ENCODE measurements at places on chromosomes 13 and 19.

DNA sequence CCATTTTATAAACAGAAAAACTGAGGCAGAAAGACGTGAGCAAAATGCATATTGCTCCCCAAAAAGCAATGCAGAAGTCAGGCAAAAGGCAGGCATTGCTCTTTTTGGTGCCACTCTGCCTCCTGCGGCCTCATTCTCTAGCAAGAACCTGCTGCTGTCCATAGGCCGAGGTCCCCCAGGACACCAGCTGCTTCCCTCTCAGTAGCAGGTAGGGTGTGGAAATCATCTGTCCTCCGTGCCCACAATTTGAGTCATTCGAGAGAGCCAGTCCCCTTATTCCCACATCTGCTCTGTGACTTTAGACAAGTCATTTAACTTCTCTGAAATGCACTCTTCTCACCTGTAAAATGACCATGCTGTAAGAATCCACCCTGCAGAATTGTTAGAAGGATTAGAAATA is 50.0 kb downstream of the TNFRSF19 start:
- DNase-seq: no peak

DNA sequence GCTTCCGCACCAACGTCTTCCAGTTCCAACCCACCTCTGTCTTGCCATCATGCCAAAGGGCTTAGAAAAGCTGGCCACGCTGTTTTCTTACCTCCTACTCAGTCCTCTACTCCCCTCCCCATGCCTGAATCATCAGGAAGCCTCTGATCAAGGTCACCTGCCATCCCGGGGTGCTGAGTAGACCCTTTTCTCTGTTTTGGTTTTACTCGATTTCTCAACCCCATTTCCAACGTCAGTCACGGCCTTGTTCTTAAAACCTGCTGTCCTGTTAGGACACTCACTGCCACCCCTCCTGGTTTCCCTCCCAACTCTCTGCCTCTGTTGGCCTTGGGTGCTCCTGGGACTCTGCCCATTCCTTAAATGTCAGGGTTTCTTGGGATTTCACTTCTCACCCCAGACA is 350.1 kb downstream of the FOXO1 start:
- DNase-seq: no peak

GRCh38 chr13:42728507-42729180 is 52.7 kb upstream of the FAM216B start:
- no peak for DNase-seq

DNA sequence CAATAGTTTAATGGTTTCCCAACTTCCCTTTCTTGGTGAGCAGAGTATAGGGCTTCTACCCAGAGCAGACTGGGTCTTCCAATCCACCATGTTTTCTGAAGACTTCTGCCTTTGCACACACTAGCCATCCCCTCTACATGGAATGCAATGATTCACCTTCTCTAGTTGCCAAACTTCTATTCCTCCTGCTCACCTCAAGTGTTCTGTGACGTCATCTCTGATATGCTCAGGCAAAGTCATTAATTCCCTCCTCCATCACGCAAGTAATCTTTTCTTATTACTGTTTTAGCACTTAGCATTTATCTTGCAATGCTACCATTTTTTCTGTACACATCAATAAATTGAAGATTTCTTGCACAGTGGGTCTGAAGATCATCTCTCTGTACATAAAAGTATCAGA is 174.2 kb downstream of the RBM26 start:
- DNase-seq: no peak

DNA sequence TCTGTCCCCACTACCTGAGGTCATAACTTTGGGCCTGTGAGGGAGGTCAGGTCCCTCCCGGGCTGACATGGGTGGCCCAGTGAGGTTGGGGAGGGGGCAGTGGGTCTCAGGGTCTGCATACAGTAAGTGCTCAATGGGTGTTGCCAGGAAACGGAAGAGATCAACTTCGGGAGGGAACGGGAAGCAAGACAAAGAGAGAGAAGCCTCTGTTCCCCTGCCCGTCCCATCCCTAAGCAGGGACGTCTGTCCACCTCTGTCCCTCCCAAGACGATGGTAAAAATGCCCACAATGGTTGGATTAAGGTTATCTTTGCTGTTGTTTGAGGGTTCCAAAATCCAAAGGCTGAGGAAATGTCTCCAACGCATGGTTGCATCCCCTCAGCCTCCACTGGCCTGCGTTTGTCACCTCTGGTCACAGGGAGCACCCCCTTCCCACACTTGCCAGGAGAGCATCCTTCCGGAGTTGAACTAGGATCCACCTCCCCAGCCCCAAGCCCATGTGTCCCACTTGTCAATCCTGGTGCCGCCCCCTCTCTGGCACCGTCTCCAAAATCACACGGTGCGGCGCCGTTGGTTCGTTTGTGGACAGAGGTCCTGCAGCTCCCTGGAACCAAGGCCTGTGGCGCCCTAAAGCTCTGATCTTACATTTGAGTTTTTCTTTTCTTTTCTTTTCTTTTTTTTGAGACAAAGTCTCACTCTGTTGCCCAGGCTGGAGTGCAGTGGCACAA is 774 bp upstream of the HOMER3 start:
- no peak for DNase-seq

- no peak for DNase-seq
Observed at GRCh38 chr19:31294189-31294588, 55.0 kb downstream of the TSHZ3 start.

DNA sequence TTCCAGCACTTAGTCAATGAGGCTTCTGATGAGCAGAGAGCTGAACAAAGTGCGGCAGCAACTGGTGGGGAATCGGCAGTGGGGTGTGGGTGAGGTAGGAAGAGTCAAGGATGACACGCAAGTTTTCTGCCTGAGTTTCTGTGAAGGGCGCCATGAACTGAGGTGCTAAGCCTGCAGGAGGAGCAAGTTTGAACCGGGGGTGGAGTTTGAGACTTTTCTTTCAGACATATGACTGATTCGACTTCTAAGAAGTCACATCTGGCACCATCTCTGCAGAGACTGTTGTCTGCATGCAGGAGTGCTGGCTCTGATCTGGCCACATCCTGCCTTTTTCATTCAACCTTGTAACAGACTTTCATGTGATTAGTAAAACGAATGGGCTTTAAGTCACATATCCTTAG is 14.8 kb upstream of the GPI start:
- peak; percentile 43 for DNase-seq

DNA sequence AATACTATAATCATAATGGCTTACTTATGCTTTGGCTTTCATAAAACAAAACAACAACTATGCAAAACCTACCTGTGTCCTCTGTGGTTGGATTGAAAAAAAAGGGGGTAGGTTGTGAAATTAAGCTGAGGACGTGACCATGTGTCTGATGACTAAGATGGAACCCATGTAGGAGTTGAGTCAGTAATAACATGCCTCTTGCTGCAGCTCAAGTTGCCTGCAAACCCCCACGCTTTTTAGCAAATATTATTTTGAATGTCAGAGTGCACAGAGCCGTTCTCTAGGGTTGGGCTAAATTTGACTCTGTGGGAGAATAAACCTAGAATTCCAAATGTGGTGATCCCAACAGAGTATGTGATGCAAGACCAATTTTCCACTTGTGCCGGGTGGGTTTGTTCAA is 209.3 kb downstream of the KCNRG start:
- DNase-seq: no peak

- no peak for DNase-seq
Observed at GRCh38 chr19:50764409-50764808, 5.9 kb upstream of the GPR32 start.

DNA sequence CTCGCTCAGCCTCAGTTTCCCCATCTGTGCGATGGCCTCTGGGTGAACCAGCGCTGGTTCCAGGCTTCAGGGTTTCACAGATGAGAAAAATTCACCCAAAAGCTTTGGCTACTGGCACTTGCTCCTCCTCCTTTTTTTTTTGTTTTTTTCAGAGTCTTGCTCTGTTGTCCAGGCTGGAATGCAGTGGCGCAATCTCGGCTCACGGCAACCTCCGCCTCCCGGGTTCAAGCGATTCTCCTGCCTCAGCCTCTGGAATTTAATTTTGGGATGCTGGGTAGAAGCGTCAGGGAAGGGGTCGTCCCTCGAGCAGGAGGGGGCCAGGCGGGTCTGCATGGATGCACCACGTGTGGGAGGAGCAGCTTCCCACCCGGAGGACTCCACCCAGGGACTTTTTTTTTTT is 7.0 kb downstream of the PRSS57 start:
- no peak for DNase-seq

DNA sequence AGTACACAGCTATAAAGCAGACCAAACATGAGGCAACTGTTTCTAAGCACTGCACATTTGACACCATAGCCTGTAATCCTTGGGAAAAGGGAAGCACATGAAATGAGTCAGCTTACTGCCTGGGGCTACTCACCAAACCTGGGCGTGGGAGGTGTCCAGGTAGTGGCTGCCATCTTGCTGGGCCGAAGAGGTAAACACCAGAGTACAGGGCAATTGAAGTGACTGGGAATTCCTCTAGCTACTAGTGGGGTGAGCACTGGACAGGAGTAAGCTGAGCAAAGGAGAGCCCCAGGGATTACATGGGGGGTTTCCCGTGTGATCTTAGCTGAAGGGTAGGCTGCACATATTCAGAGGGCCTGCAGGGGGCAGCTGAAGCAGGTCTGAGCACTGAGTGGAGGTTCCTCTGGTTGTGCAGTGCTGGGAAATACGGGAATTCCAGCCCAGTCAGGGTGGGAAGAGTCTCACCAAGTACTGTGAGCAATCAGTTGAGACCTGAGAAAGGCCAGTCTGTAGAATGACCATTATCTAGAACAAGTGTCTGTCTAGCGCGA is 140.5 kb downstream of the SLC7A1 start:
- no peak for DNase-seq

GRCh38 chr13:23674795-23675640 is 104.8 kb downstream of the TNFRSF19 start:
- no peak for DNase-seq

DNA sequence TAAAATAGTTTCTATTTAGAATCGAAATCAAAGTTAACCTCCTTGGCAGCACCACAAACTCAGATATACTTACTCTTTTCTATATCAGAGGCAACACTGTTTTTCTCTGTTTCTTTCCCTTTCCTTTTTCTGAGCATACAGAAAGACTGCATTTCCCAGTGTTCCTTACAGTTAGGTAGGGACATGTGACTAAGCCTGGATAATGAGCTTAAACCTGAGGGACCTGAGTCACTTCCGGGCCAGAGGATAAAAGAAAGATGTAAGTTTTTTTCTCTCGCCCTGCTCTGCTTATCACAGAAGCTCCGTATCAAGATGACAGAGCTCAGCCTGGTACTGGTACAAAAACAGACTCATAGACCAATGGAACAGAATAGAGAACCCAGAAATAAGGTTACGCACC is 531.9 kb downstream of the KLF12 start:
- no peak for DNase-seq

DNA sequence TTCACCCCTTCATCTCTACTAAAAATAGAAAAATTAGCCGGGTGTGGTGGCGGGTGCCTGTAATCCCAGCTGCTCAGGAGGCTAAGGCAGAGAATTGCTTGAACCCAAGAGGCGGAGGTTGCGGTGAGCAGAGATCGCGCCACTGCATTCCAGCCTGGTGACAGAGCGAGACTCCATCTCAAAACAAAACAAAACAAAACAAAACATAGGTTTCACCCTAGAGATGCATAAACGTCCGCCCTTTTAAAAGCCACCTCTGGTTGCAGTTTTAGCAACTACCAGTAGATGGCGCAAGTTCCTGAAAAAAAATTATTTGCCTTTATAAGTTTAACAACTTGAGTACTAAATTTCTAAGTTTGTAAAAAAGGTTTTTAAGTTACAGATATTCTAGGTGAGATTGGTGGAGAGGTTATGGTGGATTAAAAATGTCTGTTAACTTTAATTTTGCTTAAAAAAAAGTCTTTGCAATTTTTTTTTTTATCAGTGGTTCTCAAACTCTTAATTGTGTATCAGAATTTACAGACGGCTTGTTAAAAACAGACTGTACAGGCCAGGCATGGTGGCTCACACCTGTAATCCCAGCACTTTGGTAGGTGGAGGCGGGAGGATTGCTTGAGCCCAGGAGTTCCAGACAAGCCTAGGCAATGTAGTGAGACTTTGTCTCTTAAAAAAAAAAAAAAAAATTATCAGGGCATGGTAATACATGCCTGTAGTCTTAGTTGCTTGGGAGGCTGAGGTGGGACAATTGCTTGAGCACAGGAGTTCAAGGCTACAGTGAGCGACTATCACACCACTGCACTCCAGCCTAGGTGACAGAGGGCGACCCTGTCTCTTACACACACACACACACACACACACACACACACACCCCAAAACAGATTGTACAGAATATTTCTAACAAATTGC is 42.1 kb downstream of the NAA16 start:
- peak; percentile 9 for DNase-seq

DNA sequence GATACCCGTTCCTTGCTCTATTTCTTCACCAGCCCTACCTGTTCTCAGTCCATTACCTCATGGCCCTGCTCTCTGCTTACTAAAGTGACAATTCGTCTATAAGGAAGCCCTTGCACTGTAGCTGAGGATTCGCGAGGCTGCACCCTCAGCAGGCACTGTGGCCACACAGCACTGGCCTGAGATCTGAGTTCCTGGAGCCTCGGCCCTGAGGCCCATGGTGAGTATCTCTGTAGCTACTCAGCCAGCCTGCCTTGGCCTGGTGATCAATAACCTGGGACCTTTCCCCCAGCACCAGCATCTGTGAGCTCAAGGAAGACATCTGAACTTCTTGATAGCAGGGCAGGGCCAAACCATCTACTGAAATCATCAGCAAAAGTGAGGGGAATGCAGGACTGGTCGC is 90.7 kb downstream of the RGCC start:
- no peak for DNase-seq

- DNase-seq: no peak
Observed at GRCh38 chr13:78841358-78841963, 182.5 kb upstream of the OBI1 start.

GRCh38 chr13:64314331-64314730 is 2898.7 kb upstream of the PCDH20 start:
- DNase-seq: no peak

GRCh38 chr13:62510906-62511655 is 1095.4 kb upstream of the PCDH20 start:
- no peak for DNase-seq
